ENCODE measurements at places on chromosomes 6 and 20.

DNA sequence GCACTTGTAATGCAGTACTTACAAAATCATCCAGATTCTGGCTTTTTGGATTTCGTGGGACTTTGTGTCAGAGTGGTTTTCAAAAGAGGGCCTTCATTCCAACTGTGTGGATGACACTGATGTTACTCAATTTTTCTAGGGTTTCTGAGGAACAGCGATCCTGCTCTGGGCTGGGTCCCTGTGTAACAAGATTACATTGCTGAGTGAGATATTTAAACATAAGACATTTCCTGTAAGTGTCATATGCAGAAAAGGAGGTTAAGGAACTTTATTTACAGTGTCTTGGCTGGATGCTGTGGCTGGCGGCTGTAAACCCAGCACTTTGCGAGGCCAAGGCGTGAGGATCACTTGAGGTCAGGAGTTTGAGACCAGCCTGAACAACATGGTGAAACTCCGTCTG, 6.7 kb downstream of the ZFAND3 start:
- no peak for DNase-seq

- no peak for DNase-seq
These were observed 99.4 kb downstream of the SLC35B3 start for GRCh38 chr6:8335896-8336295.

DNA sequence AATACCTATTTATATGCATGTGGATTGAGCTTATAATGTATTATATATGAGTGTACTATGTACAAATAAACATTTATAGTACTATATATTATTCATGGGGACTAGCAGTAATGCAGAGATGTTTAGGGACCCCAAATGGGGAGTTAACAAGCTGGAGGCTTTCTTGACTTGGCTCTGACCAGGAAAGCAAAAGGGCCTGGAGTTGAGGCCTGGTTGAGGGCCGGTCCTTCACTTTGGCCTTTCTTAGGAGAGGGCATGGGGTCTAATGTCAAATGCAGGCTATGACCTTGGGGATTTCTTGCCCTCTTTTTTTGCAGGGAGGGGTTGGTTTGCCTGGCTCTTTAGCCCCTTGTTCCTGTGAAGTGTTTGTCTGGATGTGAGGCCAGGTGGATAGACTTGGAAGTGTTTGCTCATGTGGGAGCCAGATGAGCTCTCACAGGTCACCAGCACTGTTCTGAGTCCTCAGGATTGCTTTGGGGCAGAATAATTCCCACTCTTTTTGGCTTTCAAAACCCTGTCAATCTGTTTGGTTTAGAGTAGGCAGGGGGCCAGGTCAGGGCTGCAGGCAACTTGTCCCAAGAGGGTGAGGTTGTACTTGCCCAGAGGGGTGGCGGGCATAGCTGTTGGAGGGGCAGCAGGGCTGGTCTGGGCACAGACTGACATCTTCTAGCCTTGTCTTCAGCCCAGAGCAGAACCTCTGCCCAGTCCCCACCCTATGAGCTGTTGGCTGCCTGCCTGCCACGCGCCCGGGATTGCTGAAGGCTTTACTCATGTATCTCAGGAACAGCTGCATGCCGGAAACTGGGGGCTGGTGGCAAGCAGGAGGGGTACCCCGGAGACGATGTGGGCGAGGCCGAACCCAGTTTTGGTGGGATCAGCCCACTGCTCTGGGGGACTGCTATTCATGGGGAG, 14.6 kb downstream of the TJAP1 start:
- no peak for DNase-seq

DNA sequence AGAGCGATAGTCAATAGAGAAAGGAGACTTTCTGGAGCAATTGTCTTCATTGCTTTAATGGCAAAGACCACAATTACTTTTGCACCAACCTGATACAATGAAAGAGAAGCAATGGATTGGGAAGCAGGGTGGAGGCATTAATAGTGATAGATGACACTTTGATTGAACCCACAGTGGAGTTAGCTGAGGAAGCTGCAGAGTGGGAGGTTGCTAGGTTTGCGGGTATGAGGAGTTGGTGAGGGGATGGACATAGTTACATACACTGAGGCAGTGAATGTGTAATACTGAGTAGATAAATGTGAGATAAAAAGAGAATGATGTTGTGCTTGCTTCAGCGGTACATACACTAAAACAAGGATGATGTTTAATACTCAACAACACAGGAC, 91.9 kb downstream of the AKAP7 start:
- DNase-seq: no peak

GRCh38 chr6:128487746-128488145, 32.7 kb downstream of the PTPRK start:
- DNase-seq: no peak

- DNase-seq: no peak
These were observed 272.0 kb upstream of the SLC35B3 start for GRCh38 chr6:8707369-8707768.

- DNase-seq: no peak
These were observed 6.4 kb downstream of the EXOC2 start for GRCh38 chr6:686497-686896.

- DNase-seq: no peak
These were observed at the start of gene TPBG for GRCh38 chr6:82363428-82364086. TSS of gene TPBG (plus strand) at chr6:82363817. CDS start at chr6:82364962, 1,145 bp downstream.

- no peak for DNase-seq
These were observed 5.9 kb downstream of the PTCRA start for GRCh38 chr6:42921801-42922200.

DNA sequence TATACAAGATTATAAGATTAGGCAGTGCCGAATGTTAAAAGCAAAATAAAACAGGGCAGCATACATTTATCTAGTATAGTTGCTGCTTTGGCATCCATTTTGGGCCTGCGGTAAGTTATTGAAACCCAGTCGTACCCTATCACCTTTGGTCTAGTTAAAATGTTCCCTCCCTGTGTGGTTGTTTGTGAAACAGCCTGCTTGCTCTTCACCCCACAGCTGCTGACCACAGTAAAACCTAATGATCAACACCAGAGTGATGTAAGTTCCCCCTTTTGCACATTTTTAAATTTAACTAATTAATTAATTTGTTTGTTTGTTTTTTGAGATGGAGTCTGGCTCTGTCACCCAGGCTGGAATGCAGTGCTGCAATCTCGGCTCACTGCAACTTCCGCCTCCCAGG, 50.3 kb upstream of the TXNDC5 start:
- DNase-seq: no peak

- no peak for DNase-seq
These were observed 37.8 kb downstream of the ILRUN start for GRCh38 chr6:34658605-34659265.

GRCh38 chr6:137949686-137950390, 82.8 kb downstream of the TNFAIP3 start:
- no peak for DNase-seq

DNA sequence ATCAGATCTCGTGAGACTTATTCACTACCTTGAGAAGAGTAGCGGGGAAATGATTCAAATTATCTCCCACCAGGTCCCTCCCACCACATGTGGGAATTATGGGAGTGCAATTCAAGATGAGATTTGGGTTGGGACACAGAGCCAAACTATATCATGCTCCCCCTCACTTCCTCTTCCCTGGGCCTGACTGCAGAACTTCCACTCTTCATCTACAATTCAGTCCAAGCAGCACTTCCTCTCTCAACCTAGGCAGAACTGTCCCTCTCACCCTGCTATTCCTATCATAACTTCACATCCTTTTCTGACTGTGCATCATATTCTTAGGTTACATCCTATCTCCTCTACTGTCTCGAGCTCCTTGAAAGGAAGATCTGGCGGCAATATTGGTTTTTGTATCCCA, 184.0 kb upstream of the HDDC2 start:
- DNase-seq: no peak

DNA sequence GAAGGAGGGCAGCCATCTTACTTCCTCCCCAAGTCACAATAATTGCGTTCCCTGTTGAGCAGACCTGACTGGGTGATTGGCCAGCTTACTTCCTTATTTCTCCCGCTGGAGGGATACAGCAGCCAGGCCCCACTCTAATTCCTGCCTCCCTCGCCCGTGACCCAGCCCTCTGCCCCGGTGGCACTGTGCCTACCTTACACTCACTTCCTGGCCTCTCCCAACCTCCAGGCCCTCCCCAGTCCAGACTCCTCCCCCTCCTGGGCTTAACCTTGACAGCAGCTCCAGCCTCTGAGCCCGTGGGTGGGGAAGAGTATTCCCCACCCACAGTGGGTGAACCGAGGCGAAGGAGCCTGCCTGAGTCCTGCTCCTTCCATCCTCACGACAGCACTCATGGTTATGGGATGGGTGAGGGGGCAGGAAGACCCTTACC, 3.0 kb downstream of the BAK1 start:
- DNase-seq: peak; percentile 19

DNA sequence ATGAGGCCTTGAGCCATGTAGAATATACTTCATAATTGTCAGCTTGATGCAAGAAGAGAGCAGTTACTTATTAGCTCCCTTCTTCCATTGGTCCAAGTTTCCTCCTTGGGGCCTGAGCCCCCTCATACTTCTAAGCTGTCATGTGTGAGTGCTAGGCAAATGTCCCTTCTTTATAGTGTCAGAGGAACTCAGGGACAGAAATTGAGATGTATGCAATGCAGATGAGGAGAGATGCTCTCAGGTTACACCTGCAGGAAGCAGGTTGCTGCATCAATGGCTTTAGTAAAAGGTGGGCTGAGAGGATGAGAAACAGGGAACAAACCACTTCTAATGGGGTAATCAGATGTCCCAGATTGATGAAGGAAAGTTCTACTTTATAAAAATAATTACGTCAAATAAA, 6.7 kb upstream of the PDSS2 start:
- no peak for DNase-seq

GRCh38 chr20:20019123-20019522, 2.0 kb downstream of the NAA20 start:
- no peak for DNase-seq

GRCh38 chr6:52529311-52529710, 47.5 kb downstream of the TRAM2 start:
- no peak for DNase-seq

- no peak for DNase-seq
These were observed 101.8 kb downstream of the TTLL2 start for GRCh38 chr6:167426651-167427050.

GRCh38 chr6:167835260-167835659, 8.5 kb downstream of the AFDN start:
- DNase-seq: no peak

- DNase-seq: no peak
These were observed 621.8 kb downstream of the BCKDHB start for GRCh38 chr6:80728101-80728750.

- DNase-seq: no peak
These were observed 26.2 kb upstream of the AFDN start for GRCh38 chr6:167800549-167800948.

GRCh38 chr20:38034108-38034649, 633 bp downstream of the RPRD1B start:
- no peak for DNase-seq

- no peak for DNase-seq
These were observed 74.0 kb downstream of the UNC5CL start for GRCh38 chr6:40965046-40965445.

DNA sequence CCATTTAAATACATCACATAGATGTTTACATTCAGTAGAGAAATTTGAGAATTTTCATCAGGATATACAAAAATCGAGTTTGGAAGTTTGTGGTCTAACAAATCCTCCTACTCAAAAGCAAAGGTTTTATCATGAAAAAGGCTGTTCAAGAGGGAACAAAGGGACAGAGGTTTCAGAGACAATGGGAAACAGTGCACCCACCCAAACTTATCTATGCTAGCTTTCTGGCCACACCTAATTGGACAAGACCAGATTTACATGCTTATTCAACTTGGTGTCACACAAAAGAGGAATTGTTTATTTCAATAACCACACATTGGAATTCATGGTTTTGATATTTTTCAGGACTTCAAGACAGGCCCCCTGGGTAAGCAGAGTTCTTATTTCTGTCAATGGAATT, 28.4 kb upstream of the RSPO3 start:
- no peak for DNase-seq

GRCh38 chr6:106103728-106104109, 17.6 kb downstream of the PRDM1 start:
- DNase-seq: peak; percentile 45

- no peak for DNase-seq
These were observed 3.0 kb downstream of the WFDC5 start for GRCh38 chr20:45111799-45112471.

GRCh38 chr20:46154305-46154704, 36.2 kb downstream of the CD40 start:
- DNase-seq: no peak

GRCh38 chr6:38149531-38149930, 330.0 kb downstream of the ZFAND3 start:
- no peak for DNase-seq

- no peak for DNase-seq
These were observed 159.8 kb upstream of the HCRTR2 start for GRCh38 chr6:55014321-55015088.

DNA sequence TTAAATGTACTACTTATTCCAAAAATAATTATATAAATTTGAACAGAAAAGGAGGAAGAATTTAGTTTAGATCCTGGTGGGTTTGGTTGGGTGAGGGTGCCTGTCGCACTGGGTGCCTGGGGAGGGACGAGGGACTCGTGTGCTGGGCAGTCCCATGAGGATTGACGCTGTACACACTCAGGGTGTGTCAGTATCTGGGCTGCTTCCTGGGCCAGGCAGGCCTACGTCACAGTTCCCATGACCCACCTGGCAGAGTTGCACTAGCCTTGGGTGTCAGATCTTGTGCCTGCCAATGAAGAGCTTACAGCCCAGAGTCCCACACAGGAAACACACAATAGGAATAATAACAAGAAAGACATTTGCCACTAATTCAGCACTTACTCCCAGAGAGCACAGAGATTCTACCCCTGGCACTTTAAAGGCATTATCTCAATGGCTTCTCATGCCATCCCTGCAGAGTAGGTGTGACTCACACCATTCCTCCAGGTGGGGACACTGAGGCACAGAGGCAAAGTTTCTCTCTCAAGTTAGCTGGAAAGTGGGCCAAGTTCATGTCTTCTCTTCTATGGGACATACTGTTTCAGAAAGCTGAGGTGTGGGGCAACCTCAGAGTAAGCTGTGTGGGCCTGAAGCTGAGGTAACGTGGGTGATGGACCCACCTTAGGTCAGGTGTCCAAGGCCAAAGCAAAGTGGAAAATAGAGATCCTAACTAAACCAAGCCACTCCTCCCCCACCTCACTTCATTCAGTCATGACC, 1.3 kb upstream of the SDCBP2 start:
- peak; percentile 71 for DNase-seq

DNA sequence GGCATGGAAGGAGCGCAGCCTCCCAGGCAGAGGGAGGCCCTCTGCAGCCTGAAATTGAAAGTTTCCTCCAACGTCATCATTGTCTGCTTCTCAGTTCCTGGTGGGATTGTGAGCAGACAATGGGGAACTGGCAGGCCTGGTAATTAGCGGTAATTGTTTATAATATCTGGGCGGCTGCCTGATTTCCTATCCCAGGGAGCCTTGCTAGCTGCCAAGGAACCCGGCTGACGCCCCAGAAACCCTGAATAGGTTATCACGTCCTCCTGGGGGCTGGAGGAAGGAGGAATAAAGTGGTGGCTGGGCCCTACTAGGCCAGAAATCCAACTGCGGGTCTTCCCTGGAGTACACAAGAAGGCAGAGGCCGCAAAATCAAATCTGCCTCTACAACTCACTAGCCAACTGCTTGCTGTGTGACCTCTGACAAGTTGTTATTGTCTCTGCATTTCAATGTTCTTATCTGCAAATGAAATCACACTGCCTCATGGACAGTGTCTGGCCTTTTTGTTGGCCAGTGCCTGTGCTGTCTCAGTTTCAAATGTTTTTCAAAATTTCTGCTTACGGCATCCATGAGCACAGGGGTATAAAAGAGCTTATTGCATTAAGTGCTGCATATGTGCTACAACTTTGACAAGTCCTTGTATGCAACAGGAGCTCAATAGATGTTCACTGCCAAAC, 16.9 kb downstream of the KCNK15 start:
- no peak for DNase-seq

- no peak for DNase-seq
These were observed 3.6 kb downstream of the DOP1A start for GRCh38 chr6:83071023-83071422.
